ENCODE measurements at places on chromosomes 6 and 20. TPM values are rescaled to one million over a fixed set of nuclear protein-coding genes. Genes with fewer than 3 reads are reported as not detected.

DNA sequence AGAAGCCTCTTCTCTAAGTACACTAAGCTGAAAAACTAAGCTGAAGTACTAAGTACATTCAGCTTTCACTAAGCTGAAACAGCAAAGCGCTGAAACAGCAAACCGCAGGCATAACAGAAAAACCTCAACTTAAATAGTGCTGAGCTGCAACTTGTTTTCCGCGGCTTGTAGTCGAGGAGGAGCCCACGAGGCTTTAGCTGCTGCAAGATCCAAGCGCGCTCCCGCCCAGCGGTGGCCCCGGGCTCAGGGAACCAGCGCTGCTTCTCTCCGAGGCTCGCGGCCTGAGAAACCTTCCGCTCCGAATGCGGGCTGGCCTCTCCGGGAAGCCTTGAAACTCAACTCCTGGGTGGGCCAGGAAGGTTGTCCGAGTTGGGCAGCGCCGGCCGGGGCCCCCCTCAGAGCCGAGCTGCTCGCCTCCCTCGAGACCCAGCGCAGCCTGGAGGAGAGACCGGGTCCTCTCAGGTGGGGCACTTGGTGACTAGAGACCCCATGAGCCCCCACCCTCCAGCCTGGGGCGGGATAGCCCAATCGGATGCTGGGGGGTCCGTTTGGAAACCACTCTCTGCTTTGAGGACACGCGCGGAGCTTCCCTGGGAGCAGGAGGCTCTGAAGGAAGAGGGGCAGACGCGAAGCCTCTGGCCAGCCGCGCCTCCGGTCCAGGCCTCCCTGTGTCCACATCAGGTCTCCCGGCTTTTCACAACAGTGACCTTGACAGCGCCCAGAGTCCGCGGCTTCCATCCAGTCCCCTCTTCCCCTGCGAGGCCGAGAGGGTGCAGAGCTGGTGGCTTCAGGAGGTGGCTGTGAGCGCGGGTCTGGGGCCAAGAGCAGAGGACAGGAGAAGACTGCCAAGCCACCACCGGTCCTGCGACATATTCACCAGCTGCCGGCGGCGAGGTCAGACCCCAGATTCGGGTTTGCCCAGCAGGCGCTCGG, 38.1 kb upstream of the HLA-E start:
- no peak for DNase-seq

GRCh38 chr6:4250645-4251044, 115.3 kb upstream of the ECI2 start:
- no peak for DNase-seq

DNA sequence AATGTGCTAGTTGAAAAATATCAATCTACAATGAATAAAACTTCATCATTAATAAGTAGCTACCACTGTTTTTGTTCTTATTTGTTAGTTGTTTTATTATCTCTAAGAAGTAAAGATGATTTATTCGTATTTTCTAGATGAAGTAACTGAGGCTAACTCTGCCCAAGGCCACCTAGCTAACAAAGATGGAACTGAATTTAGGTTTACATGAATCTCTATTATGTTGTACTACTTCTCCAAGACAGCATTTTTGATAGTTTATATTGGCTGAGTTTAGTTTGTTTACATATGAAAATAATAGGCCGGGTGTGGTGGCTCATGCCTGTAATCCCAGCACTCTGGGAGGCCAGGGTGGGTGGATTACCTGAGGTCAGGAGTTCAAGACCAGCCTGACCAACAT, 121.5 kb downstream of the NCOA3 start:
- no peak for DNase-seq

DNA sequence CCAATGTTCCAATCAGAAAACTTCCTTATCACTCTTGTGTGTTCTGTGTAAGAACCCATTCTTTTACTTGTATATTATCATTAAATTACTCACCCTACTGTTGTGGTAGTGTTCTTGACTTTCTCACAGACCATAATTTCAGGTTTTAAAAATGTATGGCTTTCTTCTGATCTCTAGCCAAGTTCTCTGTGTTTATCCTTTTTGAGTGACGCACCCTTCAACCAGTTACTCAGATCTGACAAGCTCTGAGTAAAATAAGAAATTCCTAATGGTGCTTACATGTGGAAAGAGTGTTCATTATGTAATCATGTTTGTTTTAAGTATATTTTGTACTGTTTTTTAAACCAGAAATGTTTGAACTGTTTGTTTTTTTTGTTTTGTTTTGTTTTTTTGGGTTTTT, 11.0 kb downstream of the TBPL1 start:
- no peak for DNase-seq

- no peak for DNase-seq
Observed at GRCh38 chr20:1895674-1896483, 672 bp downstream of the SIRPA start.

NRSN1 gene
- total RNA-seq, result not detected

DNA sequence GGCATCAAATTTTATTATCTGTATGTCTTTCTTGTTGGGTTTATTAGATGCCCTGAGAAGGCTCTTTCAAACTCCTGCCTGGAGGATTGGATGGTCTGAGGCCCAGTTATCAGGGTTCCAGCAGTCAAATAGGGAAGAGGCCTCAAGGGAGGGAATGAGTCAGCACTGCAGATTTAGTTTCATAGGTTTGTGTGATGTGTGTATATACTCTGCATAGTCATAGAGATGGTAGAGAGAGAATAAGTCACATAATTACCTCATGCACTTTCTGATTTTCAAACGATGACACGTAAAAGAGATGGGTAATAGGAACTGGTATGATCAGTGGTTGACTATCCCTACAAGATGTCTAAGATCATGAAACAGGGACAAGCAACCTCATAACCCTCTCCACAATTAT, 82.1 kb downstream of the ADAT2 start:
- no peak for DNase-seq

BHLHE23 gene
- not detected for total RNA-seq

CRISP3 gene
- total RNA-seq, result not detected

DNA sequence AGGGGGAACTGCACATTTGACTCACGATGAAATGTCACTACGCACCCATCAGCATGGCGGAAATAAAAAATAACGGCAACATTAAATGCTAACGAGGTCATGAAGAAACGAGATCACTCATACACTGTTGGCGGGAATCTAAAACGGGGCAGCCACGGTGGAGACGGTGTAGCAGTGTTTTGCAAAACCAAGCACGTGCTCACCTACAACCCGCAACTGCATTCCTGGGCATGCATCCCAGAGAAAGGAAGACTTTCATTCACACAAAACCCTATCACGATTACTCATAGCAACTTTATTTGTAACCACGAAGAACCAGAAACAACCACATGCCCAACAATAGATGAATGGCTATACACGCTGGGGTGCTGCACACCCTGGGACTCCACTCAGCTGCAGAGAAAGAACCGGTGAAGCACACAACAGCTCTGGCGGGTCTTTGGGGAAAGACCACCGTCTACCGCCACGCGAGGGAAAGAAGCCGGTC, 77.0 kb downstream of the YTHDF1 start:
- DNase-seq, result no peak

DNA sequence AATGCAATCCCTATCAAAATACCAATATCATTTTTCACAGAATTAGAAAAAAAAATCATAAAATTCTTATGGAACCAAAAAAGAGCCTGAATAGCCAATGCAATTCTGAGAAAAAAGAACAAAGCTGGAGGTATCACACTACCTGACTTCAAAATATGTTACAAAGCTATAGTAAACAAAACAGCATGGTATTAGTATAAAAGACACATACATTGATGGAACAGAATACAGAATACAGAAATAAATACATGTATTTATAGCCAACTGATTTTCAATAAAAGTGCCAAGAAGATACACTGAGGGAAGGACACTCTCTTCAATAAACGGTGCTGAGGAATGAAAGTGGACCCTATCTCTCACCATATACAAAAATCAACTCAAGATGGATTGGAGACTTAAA, 28.7 kb upstream of the AKAP12 start:
- DNase-seq, result no peak

- DNase-seq, result no peak
Observed at GRCh38 chr6:25064006-25064405, 128.2 kb upstream of the RIPOR2 start.

- DNase-seq, result no peak
Observed at GRCh38 chr6:14754751-14755513, 490.9 kb upstream of the JARID2 start.

DNA sequence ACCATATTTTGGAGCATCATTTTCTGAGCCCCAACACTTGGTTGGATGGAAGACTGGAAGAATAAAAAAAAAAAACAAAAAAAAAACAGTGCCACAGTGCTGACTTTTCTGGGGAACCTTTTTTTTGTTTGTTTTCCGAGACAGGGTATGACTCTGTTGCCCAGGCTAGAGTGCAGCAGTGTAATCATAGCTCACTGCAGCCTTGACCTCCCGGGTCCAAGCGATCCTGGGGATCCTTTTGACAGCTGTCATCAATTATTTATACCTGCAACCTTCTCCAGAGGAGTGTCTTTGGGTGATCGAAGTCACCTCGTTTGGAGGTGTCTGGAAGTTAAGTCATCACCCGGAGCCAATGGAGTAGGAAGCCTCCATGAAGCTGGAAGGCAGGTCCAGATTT, 7.8 kb upstream of the TPX2 start:
- no peak for DNase-seq

EDN3 gene
- total RNA-seq, result not detected

GRCh38 chr20:56369179-56369578, 10.4 kb downstream of the FAM210B start:
- DNase-seq, result no peak

- no peak for DNase-seq
Observed at GRCh38 chr6:168725802-168726201, 284.8 kb downstream of the SMOC2 start.

KCNK15 gene
- not detected for total RNA-seq

CCN6 gene
- total RNA-seq, result not detected

DNA sequence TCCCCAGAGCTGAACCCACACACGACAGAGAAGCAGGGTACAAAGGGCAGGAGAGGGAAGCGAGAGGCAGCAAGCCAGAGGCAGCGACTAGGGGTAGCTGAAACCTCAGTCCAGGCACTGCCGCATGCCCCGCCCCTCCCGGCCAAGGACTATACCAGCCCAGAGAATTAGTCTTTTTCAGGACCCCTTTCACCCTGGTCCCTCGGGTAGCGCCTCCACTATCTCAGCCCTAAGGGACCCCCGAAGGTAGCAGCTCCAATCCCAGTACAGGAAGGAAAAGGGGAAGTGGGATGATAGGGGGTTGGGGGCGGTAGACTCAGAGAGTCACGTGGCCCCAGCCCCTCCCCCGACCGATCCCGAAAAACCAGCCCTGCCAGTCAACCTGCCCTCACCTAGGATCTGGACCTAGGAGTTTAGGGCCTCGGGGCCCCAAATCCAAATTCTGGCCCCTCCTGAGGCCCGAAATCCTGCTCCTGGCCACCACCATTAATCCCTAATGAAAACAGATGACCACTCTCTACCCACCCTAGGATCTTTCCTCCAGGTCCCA, 1.3 kb downstream of the RGL2 start:
- DNase-seq, result no peak

DNA sequence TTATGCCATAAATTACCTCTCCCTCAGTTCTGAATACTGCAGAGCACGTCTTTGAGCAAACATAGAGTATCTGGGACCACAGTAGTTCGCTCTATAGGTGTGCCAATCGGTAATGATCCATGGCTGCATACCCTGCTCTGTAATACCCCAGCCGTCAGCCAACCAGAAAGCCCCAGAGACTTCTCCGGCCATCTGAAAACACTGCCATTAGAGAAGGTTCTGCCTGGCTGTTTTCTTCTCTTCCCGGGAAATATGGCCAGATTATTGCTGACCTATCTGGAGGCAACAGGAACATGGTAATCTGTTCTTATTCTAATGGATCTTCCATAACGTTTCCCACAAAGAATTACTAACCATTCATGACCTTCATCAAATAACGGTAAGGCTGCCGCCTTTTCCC, 139.9 kb downstream of the RPS12 start:
- no peak for DNase-seq

GRCh38 chr20:64063389-64064144, 569 bp downstream of the TCEA2 start:
- no peak for DNase-seq

DNA sequence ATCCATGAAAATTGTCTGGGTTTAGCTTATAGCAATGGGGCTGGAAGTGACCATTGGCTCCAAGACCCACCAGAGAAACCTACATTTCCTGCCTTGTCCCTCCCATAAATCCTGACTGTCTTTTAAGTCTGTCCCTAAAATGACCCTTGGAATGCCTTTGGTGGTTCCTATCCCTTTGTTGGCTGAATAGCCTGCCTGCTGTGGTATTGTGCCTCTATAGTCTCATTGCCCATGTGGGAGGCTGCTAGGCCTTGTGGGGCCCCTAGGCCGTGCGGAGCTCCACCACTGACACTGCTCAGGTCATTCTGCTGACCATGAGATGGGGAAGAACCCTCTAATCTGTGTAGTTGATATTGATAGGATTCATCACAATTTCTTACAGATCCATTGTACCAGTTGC, 43.3 kb downstream of the SCP2D1 start:
- DNase-seq, result no peak

DNA sequence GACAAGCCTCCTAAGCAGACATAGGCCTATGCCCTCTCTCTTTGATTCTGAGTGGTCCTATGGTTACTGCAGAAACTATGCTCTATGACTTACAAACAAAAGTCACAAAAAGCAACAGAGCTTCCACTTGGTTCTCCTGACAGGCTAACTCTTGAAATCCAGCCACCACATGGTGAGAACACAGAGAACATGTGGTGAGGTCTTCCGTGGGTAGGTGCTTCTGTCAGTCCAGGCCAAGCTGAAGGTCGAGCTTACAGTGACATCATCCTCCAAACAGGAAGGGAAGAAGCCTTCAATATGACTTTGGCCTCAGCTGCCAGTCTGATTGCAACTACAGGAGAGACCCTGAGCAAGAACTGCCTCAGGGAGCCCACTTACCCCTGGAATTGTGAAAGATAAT, 265.5 kb downstream of the TBX18 start:
- no peak for DNase-seq

COL19A1 gene
- total RNA-seq, result not detected

HTR1E gene
- not detected for total RNA-seq

GRCh38 chr6:17851001-17851719, 136.3 kb downstream of the KIF13A start:
- DNase-seq, result no peak

CNKSR3 gene
- total RNA-seq, result 7.3 TPM

- DNase-seq, result no peak
Observed at GRCh38 chr20:34472246-34472925, 43.8 kb upstream of the DYNLRB1 start.

DNA sequence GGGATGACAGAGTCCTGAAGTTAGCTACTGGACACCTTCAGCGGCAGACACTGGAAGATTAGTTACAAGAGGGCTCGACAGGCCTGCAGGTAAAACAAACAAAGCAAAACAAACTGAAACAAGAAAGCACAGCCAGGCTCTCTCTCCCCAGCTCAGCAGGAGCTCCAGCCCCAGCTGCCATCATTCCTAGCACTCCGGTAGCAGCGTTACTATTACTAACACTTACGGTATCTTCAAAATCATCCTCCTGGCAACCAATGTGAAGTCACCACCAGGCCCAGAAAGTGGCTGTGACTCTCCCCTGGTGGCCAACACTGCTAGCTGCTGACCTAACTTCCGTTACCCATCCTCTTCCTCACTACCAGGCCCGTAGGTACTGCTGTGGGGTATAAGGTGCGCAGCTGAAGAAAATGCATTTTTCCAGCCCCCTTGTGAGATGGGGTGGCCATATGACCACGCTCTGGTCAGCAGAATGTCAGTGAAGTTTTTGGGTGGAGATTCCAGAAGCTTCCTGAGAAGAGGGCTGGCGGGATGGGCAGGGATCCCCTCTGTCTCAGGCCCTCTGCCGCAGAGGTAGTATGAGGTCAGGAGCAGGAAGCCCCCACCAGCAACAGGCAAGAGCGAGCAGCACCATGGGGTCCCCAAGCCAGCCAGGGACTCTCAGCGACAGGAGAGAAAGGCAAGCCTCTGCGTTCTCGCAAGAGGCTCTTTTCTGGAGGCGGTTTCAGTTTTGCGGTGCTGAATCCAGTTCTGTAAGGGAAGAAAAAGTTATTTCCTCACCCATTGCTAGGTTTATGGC, 37.4 kb upstream of the TBXT start:
- no peak for DNase-seq

All from pulmonary artery endothelial cell (primary cell).